ENCODE measurements at places on chromosomes 1 and 21.

DNA sequence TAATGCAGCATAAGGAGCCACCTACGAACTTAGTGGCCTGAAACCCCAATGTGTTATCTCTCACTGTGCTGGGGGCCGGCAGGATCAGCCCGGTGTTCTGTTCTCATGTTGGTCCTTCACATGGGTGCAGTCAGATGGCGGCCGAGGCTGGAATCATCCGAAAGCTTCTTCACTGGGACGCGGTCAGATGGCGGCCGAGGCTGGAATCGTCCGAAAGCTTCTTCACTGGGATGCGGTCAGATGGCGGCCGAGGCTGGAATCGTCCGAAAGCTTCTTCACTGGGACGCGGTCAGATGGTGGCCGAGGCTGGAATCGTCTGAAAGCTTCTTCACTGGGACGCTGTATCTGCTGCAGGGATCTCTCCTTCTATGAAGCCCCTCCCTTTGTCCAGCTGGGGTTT lies 12.6 kb upstream of the PCBP3 start:
- DNase-seq, result no peak

GRCh38 chr1:116772648-116773045 lies 18.4 kb downstream of the CD2 start:
- DNase-seq, result no peak

DNA sequence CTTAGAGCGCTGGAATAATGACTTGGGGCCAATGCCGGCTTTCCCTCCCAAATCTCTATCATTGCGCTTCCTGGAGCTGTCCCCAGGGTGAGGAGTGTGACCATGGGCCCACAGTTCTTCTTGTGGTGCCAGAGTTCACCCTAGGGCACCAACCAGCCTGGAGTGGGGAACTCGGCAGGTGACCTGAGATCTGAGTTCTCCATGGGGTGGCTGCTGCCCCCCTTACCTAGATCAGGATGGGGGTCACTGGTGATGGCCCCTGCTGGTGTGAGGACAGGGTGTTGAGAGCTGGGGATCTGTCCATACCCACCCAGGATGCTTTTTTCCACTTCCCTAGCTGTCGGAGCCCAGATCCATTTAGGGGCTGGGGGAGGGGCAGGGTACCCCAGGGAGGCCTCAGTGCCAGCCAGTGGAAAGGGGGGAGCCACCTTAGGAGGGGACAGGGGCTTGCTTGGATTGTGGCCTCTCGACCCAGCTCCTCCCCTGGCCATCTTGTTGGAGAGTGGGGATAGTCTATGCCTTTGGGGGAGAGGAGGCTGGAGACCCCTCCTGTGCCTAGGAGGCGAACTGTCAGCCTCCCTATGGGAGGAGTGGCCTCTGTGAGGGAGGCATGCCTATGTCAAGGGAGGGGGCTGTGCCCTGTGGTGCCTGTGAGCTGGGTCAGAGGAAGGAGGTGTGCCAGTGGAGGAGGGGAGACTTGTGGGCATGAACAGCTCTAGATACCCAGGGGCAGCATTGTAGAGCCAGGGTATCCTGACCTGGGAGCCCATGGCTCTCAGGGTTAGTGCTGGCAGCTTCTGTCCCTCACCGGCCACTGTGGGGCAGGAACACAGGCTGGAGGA lies 1.7 kb downstream of the FOXO6 start:
- DNase-seq, result no peak

DNA sequence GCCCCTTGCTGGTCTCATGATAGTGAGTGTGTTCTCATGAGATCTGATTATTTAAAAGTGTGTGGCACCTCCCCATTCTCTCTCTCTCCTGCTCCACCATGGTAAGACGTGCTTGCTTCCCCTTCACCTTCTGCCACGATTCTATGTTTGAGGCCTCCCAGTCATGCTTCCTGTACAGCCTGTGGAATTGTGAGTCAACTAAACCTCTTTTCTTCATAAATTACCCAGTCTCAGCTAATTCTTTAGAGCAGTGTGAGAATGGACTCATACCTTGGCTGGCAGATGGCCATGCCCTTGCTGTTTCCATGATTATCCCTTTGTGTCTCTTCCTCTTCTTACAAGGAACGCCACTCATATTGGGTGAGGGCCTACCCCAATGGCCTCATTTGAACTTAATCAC lies 40.3 kb downstream of the PSMG1 start:
- DNase-seq, result no peak

- no peak for DNase-seq
Measured at GRCh38 chr1:196393742-196394141, 214.5 kb downstream of the KCNT2 start.

- no peak for DNase-seq
Measured at GRCh38 chr21:39651206-39651605, 38.5 kb downstream of the B3GALT5 start.

GRCh38 chr1:27554759-27555699 lies 48.9 kb downstream of the AHDC1 start:
- no peak for DNase-seq

DNA sequence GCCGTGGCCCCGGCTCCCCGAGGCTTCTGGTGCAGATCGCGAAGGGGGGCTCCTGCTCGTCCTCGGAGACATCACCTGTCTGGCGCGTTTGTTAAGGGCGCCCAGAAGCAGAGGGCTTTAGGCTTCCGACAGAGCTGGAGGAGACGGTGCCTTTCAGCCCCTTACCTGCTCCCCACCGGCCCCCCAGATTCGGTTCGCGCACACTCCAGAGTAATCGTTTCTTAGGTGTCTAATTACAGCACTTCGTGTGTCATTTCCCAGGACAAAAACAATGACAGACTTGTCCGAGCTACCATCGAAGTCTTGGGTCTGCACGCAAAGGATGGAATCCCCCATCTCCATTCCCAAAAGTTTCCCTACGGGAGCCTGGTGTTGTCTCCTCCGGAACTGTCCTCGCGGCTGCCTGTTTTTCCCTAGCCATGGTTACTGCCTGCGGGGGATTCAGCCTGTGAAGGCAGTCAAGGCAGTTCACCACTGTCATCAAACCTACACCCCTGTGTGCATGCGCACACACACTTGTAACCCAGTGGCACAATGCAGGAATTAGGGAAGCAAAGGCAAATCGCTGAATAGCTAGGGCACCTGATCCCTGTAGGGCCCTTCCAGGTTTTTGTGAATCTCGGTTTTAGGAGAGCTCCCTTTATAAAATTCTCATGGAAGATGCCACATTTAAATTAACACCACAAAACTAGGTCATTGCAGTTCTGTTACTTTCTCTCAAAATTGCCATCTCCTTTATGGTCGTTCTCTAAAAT lies 738 bp upstream of the CDC42BPA start:
- no peak for DNase-seq

DNA sequence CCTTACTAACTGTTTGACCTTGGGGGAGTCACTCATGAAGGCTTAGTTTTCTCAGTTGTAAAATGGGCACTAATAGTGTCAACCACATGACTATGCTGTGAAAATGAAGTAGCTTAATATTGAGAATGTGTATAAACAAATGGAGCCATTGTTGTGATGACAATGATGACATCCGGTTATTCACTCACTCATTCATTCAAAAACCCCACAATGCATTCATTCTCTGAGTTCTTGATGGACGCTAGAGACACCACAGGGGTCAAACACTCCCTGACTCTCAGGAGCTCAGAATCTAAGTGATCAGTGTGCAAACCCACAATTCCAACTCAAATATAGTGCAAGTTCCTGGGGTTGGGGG lies 138.9 kb downstream of the FOXD2 start:
- DNase-seq, result no peak

- no peak for DNase-seq
Measured at GRCh38 chr1:236123563-236123962, 18.8 kb upstream of the GPR137B start.

GRCh38 chr1:183293876-183294275 lies 107.8 kb downstream of the LAMC2 start:
- DNase-seq, result no peak

DNA sequence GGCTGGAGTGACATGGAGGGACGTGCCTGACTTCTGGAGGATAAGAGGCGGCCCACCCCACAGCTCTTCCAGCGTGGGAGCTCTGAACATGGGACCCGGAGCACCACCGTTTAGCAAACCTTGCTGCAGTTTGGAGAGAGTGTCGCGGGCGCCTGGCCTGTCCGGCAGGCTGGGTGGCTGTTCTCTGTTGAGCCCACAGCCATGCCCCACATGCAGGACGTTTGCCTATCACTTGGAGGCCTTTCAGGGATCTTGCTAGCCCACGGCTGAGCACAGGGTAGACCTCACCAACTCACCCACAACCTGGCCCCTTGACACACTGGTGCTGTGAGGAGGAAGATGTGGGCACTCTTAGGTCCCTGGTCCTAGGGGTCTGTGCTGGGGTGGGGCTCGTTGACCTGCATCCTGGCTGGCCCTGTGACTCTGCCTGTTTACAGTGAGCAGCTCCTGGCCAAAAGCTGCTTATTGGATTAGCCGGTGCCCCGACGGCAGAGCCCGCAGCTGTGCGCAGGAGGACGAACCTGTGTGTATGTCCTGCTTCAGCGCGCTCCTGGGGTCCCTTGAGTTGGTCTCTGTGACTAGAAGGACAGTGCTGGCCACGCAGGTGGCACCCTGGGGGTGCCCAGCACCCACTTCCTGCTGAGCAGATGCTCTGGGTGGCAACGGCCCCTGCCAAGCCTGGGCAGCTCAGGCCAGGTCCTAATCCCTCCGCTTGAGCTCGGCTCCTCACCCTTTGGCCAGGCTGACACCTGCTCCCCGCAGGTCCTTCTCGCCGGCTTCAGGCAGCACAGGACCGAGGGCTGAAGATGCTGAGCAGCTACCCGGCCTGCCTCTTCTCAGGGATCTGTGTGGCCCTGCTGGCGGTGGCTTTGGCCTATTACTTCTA lies 72.4 kb upstream of the TRAPPC10 start:
- DNase-seq, result no peak

DNA sequence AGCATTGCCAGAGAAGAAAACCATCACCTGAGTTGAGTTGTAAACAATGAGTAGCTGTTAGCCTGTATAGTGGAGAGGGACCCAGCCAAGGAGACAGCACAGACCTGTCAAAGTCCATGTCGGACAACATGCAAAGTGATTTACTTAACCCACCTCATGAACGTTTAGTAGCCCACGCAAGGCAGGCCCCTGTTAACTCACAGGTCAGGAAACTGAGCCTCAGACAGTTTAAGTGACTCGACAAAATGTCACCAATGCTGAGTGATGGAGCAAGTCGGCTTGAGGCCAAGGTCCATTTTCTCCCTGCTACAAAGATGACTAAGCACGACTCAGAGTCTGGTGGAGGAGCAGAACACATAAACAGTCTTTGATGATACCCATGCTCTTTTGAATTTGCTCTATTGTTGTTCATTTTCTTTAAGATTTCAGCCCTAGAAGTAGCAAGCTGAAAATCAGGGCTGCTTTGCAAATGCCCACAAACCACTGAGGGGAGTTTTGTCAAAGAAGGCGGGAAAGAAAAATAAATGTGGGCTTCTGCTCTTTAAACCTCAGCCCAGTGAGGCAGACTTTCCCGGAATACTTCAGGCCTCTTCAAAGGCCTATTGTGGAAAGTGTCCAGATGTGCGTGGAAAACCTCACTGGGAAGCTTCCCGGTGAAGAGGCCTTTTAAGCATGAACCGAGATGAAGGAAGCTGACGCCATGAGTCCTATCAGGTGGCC lies 83.8 kb upstream of the HOOK1 start:
- DNase-seq, result no peak

DNA sequence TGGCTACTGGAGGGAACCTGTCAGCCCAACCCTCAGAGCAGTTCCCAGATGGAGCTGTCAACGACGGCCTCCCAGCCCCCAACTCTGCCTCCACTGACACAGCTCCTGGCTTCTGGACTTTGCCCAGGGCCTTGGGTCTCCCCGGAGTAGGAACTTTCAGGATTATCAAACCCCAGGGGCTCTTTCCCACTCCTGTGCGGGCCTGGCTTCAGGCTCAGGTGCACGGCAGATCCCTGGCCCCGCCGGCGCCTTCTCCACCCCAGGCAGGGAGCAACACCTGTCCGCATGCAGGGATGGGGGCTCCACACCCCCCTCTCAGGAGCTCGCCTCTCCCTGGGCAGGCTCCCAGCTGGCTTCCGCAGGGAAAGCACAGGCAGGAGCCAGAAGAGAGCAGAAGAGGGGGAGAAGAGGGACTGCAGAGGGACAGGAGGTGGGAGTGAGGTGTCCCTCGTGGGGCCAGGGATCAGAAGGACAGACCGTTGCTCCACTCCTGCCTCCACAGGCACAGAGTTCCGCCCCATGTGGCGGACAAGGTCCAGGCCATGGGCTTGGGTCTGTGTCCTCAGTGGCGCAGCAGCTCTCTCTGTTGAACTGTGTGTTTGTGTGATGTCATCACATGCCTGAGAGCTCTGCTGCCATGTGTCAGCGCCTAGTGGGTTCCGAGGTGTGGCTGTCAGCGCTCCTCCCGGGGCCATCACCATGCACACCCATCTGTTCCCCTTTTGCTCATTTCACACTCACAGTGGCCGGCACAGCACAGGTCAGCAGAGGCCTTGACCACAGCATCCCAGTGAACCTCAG lies 107.7 kb downstream of the PDE9A start:
- no peak for DNase-seq

GRCh38 chr1:175820456-175821025 lies 77.1 kb upstream of the TNR start:
- no peak for DNase-seq

- no peak for DNase-seq
Measured at GRCh38 chr1:115330480-115331013, 7.5 kb downstream of the NGF start.

GRCh38 chr1:117398957-117399356 lies 31.7 kb downstream of the MAN1A2 start:
- DNase-seq, result no peak

DNA sequence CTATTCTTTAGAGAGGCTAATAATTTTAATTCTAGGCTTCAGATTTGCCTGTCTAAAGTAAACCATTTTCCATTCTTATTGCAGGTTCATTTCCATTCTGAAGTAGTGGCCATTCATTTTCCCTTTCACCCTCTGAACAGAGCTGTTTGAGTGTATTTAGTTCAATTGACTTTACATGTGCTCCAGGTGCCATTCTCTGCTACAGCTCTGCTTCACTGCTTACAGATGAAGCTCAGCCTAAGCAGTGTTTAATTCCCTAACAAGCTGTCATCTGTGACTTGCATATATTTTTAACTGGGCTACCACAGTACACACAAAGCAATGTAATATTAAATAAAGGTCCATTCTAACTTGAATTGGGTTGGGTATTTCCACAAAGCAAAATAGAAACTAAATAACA lies 1031.6 kb downstream of the KCNT2 start:
- no peak for DNase-seq

GRCh38 chr21:26570203-26570602 lies 2.9 kb downstream of the CYYR1 start:
- DNase-seq, result no peak

Measured in stimulated activated CD8-positive, alpha-beta memory T cell treated with anti-CD3 and anti-CD28 coated beads, Interleukin-12 subunit alpha, Interleukin-12 subunit beta, amount 100 ng/mL, for 1 hour (primary cell).